Activated CD8-positive, alpha-beta memory T cell treated with anti-CD3 and anti-CD28 coated beads for 24 hours (primary cell): ENCODE measurements at places on chromosomes 16 and 17.
A peak's percentile ranks its signal among the peaks of the same experiment; 100 is the strongest.

DNA sequence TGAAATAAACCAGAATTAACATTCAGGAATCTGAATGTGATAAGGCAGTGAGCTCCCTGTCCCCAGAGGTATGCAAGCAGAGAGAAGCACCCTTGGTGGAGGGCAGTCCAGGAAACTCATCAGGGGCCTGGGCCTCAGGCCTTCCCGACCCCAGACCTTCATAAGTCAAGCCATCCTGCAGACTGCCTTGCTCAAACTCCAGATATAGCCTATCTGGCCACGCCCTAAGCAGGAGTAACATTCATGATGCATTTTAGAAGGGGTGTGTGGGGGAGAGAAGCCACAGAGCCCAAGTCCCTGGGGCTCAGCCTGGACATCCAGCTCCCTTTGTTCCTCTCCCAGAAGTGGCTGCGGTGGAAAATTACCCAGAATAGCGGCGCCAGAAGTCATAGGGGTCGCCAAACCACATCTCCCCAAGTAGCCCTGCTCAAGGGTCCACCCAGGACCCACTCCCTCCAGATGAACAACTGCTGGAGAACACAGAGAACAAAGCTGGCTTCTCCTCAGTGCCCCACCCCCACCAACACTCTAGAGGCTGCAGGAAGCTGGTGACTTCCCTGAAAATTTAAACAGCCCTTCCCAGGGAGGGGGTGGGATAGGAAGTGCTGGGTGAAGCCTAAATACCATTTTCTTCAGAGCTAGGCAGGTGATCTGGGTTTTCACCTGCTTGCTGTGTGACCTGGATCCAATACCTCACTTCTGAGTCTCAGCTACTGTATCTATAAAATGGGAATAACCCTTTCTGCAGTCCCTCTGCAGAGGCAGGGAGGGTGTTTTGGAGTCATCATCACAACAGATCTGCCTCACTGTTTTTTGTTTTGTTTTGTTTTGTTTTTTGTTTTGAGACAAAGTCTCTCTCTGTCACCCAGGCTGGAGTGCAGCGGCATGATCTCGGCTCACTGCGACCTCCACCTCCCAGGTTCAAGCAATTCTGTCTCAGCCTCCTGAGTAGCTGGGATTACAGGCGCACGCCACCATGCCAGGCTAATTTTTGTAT is 1.5 kb upstream of the SREBF1 start:
- no peak for DNase-seq

- no peak for DNase-seq
Observed at GRCh38 chr17:28665994-28666393, 4.0 kb downstream of the SUPT6H start.

GRCh38 chr17:8623591-8623990 is 6.9 kb downstream of the MYH10 start:
- DNase-seq: no peak

DNA sequence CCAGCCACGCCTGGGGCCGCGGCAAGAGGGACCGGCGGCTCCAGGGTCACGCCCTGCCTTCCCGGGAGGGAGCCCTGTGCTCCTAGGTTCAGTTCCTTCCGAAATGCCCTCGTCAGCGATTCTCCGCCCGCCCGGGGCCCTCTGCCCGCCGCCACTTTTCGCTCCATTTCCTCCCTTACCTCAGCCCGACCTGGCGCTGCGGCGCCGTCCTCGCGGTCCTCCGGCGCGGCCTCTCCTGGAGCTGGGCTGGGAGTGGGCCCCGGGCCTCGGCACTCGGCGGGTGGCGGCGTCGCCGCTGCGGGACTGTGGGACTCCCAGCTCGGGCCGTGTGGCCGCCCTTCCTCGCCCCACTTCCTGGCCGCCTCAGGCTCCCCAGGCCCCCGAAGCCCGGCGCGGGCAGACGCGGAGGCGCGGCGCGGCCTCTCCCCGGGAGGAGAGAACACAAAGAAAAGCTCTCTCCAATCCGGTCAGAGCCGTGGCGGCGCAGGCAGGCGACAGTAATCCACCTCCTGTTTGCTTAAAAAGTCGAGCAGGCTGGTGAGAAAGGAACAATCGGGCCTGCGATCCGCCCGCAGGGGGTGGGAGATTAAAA is 1.6 kb downstream of the BAHCC1 start:
- DNase-seq: peak; percentile 74

- DNase-seq: no peak
Observed at GRCh38 chr16:64455275-64455674, 666.6 kb downstream of the CDH11 start.

DNA sequence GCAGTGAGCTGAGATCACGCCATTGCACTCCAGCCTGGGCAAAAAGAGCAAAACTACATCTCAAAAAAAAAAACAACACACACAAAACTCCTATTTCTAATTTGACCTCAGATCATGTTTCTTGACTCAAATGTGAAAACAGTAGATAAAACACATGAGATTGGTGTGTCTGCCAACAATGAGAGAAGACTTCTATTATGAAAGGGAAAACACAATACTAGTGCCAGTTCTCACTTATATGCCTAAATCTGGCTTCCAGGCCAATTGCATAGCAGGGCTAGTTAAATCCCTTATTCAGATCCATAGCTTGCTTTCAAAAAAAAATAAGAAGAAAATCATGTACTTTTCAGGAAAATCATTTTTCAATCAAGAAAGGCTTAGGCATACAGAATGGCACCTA is 39.4 kb downstream of the AP1G1 start:
- no peak for DNase-seq

GRCh38 chr17:40599468-40599763 is 34.1 kb upstream of the CCR7 start:
- DNase-seq: no peak

- no peak for DNase-seq
Observed at GRCh38 chr17:55758171-55758570, 7.3 kb downstream of the PCTP start.

GRCh38 chr17:80125656-80126448 is 21.1 kb downstream of the EIF4A3 start:
- DNase-seq: peak; percentile 24
